ENCODE measurements at places on chromosomes 5 and 9. TPM values are rescaled to one million over a fixed set of nuclear protein-coding genes. Genes with fewer than 3 reads are reported as not detected.

DNA sequence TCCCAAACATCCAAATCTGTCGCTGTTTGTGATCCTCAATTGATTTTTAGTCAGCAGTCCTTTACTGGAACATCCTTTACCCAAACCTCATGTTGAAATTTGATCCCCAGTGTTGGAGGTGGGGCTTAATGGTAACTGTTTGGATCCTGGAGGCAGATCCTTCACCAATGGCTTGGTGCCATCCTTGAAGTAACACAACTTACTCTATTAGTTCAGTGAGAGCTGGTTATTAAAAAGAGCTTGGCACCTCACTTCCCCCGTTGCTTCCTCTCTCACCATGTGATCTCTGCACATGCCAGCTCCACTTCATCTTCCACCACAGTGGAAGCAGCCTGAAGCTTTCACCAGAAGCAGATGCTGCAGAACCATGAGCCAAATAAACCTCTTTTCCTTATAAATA is 40.3 kb downstream of the DNAJB5 start:
- DNase-seq: no peak
- H3K4me1 ChIP-seq: no peaks in the 10 kb centered on the region
- H3K36me3 ChIP-seq: no peaks in the 10 kb centered on the region
- H3K27me3 ChIP-seq: no peaks in the 10 kb centered on the region
- no peak overlapping the region for H3K4me3 ChIP-seq

- DNase-seq: no peak
- H3K4me1 ChIP-seq: no peaks in the 10 kb centered on the region
- no peaks in the 10 kb centered on the region for H3K27me3 ChIP-seq
- no peaks in the 10 kb centered on the region for H3K36me3 ChIP-seq
- no peak overlapping the region for H3K4me3 ChIP-seq
- no peak overlapping the region for H3K27ac ChIP-seq
These were observed 628.8 kb upstream of the DMAC1 start for GRCh38 chr9:8428389-8428788.

GRCh38 chr5:135376961-135377624 is 21.9 kb downstream of the MACROH2A1 start:
- DNase-seq: no peak
- H3K4me1 ChIP-seq: peaks cover 24% of the 10 kb centered on the region
- H3K27ac ChIP-seq: no peak overlapping the region
- H3K36me3 ChIP-seq: peaks cover 73% of the 10 kb centered on the region
- no peak overlapping the region for H3K4me3 ChIP-seq

DNA sequence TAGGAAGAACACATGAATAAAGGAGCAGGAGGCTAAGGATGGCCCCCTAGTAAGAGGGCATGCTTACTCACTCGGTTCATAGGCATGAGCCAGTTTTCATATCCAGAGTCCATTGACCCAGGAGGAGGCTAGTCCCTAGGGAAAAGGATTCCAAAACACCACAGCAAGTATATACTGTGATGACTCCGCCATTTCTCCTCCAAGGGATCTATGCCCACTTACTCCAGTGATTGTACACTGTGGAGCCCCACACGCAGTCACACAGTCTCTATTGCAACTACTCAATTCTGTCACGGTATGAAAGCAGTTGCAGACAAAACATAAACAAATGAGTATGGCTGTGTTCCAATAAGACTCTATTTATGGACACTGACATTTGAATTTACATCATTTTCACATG is 117.7 kb upstream of the ALDH1B1 start:
- H3K4me3 ChIP-seq: no peak overlapping the region
- no peaks in the 10 kb centered on the region for H3K4me1 ChIP-seq

GRCh38 chr9:136829981-136830885 is 12.0 kb upstream of the AJM1 start:
- no peak overlapping the region for H3K27ac ChIP-seq
- no peaks in the 10 kb centered on the region for H3K27me3 ChIP-seq
- H3K36me3 ChIP-seq: peaks cover 45% of the 10 kb centered on the region
- no peak for DNase-seq
- H3K4me3 ChIP-seq: no peak overlapping the region

GRCh38 chr5:137710086-137710485 is 25.8 kb downstream of the KLHL3 start:
- H3K4me3 ChIP-seq: no peak overlapping the region
- H3K36me3 ChIP-seq: no peaks in the 10 kb centered on the region
- no peaks in the 10 kb centered on the region for H3K4me1 ChIP-seq

- no peak overlapping the region for H3K4me3 ChIP-seq
- H3K36me3 ChIP-seq: no peaks in the 10 kb centered on the region
- H3K27me3 ChIP-seq: no peaks in the 10 kb centered on the region
- no peak for DNase-seq
These were observed 54.8 kb downstream of the FAM81B start for GRCh38 chr5:95445995-95446394.

DNA sequence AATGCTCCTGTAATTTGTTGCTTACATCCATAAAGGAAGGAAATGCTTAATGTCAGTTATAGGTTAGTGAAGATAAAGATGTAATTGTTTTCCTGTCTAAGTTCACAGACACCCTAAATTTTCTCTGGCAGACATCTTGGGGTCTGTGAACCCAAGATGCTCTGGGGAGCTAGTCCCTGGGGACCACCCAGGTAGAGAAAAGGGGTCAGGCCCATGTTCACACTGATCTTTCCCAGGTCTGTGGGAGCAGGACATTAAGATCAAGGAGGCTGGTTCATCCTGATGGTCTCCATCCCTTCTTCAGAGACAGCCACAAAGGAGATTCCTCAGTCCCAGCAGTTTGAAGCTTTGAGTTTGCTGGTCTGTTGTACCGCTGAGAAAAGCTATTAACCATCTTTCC is 267.5 kb downstream of the ARHGAP26 start:
- H3K4me1 ChIP-seq: no peaks in the 10 kb centered on the region
- no peak for DNase-seq
- H3K36me3 ChIP-seq: no peaks in the 10 kb centered on the region
- no peaks in the 10 kb centered on the region for H3K27me3 ChIP-seq

DNA sequence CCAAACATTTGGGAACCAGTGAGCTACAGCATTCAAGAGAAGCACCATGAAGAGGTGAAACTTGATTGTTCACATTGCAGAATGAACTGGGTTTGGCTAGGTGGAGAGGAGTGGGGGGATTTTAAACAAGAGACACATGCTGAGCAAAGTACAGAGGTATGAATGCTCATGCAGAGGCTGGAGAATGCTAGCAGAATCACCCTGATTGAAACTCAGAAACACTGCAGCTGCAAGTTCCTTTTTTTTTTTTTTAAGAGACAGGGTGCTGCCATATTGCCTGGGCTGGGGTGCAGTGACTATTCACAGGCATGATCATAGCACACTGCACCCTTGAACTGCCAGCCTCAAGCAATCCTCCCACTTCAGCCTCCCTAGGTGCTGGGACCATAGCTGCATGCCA is 35.1 kb downstream of the DENND1A start:
- no peaks in the 10 kb centered on the region for H3K27me3 ChIP-seq
- no peak overlapping the region for H3K4me3 ChIP-seq
- DNase-seq: no peak

Gene PCDHB2
- 3.8 TPM for total RNA-seq

- DNase-seq: peak; percentile 73
- peaks cover 11% of the 10 kb centered on the region for H3K27me3 ChIP-seq
- H3K36me3 ChIP-seq: no peaks in the 10 kb centered on the region
These were observed at the start of gene COL23A1 for GRCh38 chr5:178590141-178590923. COL23A1 (minus strand) TSS chr5:178590393.

DNA sequence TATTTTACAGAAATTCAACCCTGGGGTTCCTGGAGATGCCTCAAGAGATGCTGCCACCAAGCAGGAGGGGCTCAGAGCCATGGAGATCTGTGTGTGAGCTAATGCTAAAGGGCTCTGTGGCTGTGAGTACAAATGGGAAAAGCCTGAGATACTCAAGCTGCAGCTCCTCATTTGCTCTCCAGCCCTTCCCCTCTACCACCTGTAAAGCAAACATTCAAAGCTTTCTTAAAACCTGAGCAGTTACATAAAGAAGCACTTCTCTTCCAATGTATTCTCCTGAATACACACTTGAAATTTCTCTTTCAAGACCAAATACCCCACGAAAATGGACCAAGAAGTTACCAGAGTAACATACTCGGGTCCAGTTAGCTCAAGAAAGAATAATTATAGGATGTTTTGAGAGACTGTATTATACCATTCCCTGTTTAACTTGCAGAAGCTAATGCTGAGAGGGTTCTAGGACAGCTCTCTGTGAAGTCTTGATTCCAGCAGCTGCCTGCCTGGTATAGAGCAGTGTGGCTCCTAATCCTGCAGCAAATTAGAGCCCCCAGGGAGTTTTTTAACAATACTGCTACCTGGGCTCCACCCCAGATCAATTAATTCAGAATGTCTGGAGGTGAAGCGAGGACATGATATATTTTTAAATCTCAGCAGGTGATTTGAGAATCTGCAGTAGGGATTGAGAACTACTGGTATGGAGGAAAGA is 21.1 kb downstream of the RGS7BP start:
- no peak overlapping the region for H3K27ac ChIP-seq
- H3K4me1 ChIP-seq: no peaks in the 10 kb centered on the region
- no peak overlapping the region for H3K4me3 ChIP-seq
- DNase-seq: no peak
- H3K36me3 ChIP-seq: no peaks in the 10 kb centered on the region
- no peaks in the 10 kb centered on the region for H3K27me3 ChIP-seq

DNA sequence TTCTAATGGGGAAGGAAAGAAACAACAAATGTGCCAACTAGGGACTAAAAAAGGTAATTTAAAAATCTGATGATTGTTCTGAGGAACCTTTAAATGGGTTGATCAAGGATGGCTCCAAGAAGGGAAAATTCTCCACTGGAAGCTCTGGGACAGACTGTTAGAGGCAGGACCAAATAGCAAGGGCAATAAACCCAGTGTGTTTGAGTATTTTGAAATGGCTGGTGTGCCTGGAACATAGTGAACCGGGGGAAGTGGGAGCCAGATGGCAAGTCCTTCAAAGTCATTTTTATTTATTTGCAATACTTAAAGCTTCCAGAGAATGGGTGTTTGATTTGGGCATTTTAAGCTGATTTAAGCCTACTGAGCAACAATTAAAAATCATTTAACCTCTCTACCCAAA is 587.7 kb upstream of the MEF2C start:
- H3K27ac ChIP-seq: no peak overlapping the region
- no peaks in the 10 kb centered on the region for H3K27me3 ChIP-seq
- no peak overlapping the region for H3K4me3 ChIP-seq
- DNase-seq: no peak

- H3K27ac ChIP-seq: no peak overlapping the region
- H3K4me3 ChIP-seq: no peak overlapping the region
- no peaks in the 10 kb centered on the region for H3K36me3 ChIP-seq
- peaks cover 2% of the 10 kb centered on the region for H3K4me1 ChIP-seq
These were observed 3.5 kb upstream of the CDX1 start for GRCh38 chr5:150163035-150163434.

DNA sequence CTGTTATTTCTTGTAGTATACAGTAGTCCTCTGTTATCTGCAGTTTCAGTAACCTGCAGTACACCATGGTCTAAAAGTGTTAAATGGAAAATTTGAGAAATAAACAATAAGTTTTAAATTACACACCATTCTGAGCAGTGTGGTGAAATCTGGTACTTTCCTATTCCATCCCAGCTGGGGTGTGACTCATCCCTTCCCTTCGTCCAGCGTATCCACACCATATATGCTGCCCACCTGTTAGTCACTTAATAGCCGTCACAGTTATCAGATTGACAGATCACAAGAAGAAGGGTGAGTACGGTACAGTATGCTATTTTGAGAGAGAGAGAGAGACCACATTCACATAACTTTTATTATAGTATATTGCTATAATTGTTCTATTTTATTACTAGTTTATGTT is 28.9 kb downstream of the FAM151B start:
- H3K27ac ChIP-seq: no peak overlapping the region
- no peak overlapping the region for H3K4me3 ChIP-seq
- H3K27me3 ChIP-seq: no peaks in the 10 kb centered on the region
- no peak for DNase-seq

Gene GNA14
- total RNA-seq: 15.7 TPM

Gene SMU1
- 19.2 TPM for total RNA-seq

Gene C9orf50
- total RNA-seq: not detected

DNA sequence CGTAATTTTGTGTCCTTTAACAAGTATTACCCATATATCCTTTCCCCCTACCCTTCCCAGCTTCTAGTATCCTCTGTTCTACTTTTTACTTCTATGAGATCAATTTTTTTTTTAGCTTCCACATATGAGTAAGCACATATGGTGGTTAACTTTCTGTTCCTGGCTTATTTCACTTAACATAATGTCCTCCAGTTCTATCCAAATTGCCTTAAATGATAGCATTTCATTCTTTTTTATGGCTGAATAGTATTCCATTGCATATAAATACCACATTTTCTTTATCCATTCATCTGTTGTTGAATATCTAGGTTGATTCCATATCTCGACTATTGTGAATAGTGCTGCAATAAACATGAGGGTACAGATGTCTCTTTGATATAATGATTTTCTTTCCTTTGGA is 36.4 kb downstream of the SKIC3 start:
- H3K4me1 ChIP-seq: no peaks in the 10 kb centered on the region
- no peak for DNase-seq
- H3K4me3 ChIP-seq: no peak overlapping the region
- H3K27me3 ChIP-seq: no peaks in the 10 kb centered on the region
- H3K36me3 ChIP-seq: peaks cover 93% of the 10 kb centered on the region

DNA sequence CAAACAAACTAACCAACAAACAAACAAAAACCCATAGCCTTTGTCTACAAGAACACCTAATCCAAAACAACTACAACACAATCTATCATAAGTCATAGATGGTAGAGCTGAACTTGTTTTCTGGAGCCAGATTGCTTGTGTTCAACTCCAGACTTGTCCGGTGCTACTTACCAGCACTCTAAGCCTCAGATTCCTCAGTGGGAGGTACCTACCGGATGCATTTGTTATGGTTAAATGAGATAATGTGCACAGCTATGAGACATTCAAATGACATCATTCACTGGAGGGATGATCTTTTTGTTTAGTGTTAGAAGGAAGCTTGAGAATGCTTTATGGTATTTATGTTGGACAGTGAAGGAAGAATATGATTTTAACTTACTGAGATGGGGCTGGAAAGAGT is 592.9 kb upstream of the C9orf72 start:
- H3K27ac ChIP-seq: no peak overlapping the region
- no peak overlapping the region for H3K4me3 ChIP-seq
- no peaks in the 10 kb centered on the region for H3K27me3 ChIP-seq
- H3K4me1 ChIP-seq: no peaks in the 10 kb centered on the region
- H3K36me3 ChIP-seq: no peaks in the 10 kb centered on the region

Gene TLX3
- total RNA-seq: not detected

Gene GPR150
- total RNA-seq: 0.49 TPM

Gene OR1B1
- total RNA-seq: not detected

Gene OTP
- not detected for total RNA-seq
